Brain (organoid and tissue), 16 donors: ENCODE measurements at places on chromosomes 1 and 21. TPM values are rescaled to one million over a fixed set of nuclear protein-coding genes. Genes with fewer than 3 reads are reported as not detected.

The CFHR2 gene
- not detected for polyA plus RNA-seq

The MAN1A2 gene
- polyA plus RNA-seq, result 7.6 TPM

The FUCA1 gene
- polyA plus RNA-seq, result 15.1 TPM

The TNN gene
- not detected for polyA plus RNA-seq

The HSD3B2 gene
- polyA plus RNA-seq, result not detected

The SLAMF7 gene
- 0.56 TPM for polyA plus RNA-seq

The RGS4 gene
- 50.7 TPM for polyA plus RNA-seq

The SIK1 gene
- polyA plus RNA-seq, result 5.0 TPM

The CYP4B1 gene
- 0.39 TPM for polyA plus RNA-seq

The KRTAP7-1 gene
- not detected for polyA plus RNA-seq

The PLPPR4 gene
- 7.7 TPM for polyA plus RNA-seq

The CCDC181 gene
- 3.0 TPM for polyA plus RNA-seq

The GBP3 gene
- 0.51 TPM for polyA plus RNA-seq

The PLA2G2D gene
- polyA plus RNA-seq, result not detected

The ADAMTSL4 gene
- 2.4 TPM for polyA plus RNA-seq

DNA sequence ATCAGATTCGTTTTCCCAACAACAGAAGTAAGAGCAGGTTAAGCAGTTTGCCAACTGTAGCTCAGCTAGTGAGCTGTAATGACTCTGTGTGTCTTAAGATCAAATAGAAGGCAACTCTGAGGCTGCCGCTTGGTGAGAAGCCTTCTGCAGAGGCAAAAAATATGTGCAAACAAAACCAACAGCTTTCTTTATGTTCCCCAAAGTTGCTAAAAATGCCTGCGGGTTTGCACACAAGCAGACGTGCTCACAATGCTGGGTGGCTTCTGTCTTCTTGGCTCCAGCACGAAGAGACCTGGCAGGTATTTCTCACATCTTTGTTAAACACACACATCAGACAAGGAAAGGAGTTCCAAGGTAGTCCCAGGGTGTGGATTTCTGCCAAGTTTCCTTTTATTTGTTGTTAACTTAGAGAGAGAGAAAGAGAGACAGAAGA, 158.9 kb upstream of the JUN start:
- DNase-seq, result peak; percentile 12

GRCh38 chr1:65332821-65333220, 23.5 kb downstream of the DNAJC6 start:
- DNase-seq, result no peak

DNA sequence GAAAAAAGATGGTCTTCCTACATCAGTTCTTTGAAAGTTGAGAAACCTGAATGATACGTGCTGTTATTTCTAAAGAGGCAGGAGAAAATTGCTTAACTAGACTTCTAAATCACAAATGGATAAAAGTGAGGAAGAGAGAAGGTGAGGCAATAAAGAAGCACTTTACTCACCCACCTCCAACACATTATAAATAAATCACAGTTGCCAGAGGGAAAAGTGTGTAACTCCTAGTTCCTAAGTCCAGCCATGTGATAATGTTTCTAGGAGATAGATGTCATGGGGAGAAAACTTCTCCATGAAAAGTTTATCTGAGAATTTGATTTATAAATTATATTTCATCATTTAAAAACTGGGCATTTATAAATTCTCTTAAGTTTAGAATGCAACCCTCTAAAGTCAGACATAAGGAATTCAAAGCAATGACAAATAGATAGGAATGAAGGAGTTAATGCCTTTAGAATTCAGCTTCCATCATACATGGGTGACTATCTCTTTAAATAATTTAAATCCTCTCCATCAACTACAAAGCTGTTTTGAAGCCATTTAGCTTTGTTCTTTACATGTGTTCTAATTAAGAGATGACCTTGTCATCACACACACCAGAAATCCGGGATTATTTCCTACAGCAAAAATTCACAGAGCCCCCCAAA, 60.0 kb downstream of the NRIP1 start:
- DNase-seq, result no peak

- no peak for DNase-seq
Observed at GRCh38 chr1:25784575-25785051, 15.4 kb upstream of the SELENON start.

DNA sequence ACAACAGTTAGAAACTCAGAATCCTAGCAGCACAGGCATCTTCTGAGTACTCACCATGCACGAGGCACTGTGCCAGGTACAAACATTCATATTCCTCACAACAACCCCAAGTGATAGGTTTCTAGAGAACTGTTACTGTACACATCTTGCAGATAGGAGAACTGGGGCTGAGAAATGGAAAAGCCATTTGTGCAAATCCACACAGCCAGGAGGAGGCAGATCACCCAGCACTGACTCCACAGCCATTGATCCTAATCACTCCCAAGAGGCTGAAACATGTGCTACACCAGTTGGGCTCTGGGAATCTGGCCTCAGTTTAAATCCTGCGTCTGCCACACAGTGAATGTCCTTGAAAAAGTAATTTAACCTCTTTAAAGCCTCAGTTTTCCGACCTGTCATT, 151.0 kb downstream of the ST6GALNAC5 start:
- DNase-seq, result no peak

GRCh38 chr1:23530747-23531561, at the start of gene E2F2:
Gene E2F2, minus strand, starts transcription at chr1:23531233. Its CDS starts 440 bp downstream, at chr1:23530793.
- peak; percentile 89 for DNase-seq

DNA sequence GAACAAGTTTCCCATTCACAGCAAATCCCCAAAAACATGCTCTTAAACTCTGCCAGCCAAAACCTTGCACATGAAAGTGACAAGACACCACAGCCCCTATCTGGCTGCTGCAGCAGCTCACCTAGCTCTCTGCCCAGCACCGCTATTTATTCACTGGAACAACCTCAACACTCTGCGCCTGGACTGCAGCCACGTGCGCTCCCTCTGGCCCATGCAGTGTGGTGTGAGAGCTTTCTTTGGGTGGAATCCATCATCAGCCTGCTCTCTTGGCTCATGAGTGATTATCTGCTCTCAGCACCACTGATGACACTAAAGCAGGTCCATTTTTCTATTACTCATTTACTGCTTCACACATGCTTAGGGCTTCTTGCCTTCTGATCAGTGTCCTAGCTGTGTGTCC, 11.4 kb downstream of the KCNJ6 start:
- peak; percentile 40 for DNase-seq

GRCh38 chr1:1155258-1155657, 18.4 kb upstream of the TTLL10 start:
- no peak for DNase-seq

DNA sequence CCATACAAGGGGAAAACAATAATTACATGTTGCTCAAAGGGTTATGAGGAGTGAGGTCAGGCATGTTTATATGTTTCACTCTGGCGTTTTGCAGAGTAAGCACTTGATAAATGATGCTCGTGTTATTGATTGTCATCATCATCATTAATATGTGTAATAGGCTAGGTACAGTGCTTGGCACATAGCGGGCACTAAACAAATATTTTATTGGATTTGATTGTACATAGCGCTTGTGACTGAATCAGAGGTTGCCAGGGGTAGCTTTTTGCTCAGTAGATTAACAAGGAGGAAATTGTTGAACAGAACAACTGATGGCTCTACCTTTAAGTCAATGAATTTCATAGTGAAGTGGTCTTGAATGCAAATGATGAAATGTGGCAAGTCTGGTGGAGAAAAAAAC, 91.7 kb downstream of the ROR1 start:
- no peak for DNase-seq

- DNase-seq, result no peak
Observed at GRCh38 chr1:28157894-28158293, 18.6 kb downstream of the PTAFR start.

- DNase-seq, result no peak
Observed at GRCh38 chr1:7680955-7681268, 90.2 kb upstream of the VAMP3 start.

- DNase-seq, result no peak
Observed at GRCh38 chr1:165960136-165960535, 132.7 kb downstream of the UCK2 start.

GRCh38 chr1:59107916-59108315, 189.0 kb upstream of the FGGY start:
- peak; percentile 43 for DNase-seq

DNA sequence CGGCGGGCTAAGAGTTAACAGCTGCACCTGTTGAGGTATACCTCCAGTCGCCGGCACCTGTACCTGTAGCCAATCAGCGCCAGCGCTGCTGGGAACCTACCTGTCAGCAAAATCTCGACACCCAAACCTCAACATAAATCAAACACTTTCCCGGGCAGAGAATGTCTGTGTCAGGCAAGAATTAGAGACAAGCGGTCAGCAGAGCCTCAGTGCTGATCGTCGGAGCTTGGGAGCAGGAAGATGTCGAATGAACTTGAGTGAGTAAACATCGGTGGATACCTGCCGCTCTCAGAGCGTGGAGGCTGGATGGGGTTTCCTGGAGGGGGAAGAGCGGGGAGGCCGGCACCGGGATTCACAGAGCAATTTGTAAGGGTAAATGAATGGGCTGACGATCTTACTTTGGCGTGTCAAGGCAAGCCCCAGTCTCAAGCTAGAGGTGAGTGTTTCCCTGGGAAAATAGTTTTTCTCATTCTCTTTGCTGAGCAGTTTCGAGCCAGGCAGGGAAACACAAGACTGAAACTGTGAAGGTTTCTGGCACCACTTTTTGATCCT, at the start of gene GRHL3:
GRHL3 (plus strand) TSS at position 46 of the 552 bp plus-strand sequence; CDS start at position 241, 195 bp downstream.
- DNase-seq, result no peak

DNA sequence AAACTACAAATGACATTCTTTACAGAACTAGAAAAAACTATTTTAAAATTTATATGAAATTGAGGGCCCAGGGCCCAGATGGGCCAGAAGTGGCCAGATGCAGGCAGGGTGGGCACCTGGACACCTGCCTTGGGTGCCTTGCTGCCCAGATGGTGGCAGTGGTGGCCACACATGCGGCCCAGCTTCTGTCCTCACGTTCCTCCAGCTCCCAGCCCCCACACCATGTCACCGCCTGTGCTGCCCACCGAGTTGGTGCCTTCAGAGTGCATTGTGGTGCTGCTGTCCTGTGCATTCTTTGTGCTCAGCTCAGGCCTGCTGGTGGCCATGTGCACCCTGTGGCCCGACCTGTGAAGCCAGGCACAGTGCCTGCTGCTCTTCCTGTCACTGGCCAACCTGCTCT, 216.8 kb upstream of the CXADR start:
- DNase-seq, result no peak

- no peak for DNase-seq
Observed at GRCh38 chr1:31062867-31063380, 2.6 kb downstream of the PUM1 start.

DNA sequence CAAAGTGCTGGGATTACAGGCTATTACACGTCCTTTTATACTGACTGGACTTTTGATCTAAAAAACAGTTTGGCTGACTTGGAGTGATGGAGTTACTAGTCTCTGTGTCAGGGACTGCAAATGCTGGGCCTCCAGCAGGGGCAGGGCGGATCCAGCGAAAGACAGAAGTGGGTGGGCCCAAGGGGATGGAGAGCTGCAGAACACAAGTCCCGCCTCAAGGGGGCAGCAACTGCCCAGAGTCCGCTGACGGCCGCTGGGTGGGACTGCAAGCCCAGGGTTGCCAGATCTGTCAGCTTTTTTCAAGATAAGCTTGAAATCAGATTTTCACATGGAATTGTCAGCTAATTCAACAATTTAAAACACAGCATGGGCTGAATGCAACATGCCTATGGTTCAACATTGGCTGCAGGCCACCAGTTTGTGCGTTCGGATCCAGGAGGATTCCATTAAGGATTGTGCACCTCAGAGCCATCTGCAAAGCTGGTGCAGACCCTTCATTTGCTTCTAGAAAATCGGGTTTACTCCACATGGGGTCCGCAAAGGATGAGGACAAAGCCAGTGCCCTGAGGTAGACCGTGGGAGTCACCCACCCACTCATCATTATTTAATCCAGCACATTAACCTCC, 10.7 kb downstream of the STMN1 start:
- DNase-seq, result peak; percentile 97

GRCh38 chr1:113808450-113809195, 3.7 kb downstream of the RSBN1 start:
- DNase-seq, result no peak

DNA sequence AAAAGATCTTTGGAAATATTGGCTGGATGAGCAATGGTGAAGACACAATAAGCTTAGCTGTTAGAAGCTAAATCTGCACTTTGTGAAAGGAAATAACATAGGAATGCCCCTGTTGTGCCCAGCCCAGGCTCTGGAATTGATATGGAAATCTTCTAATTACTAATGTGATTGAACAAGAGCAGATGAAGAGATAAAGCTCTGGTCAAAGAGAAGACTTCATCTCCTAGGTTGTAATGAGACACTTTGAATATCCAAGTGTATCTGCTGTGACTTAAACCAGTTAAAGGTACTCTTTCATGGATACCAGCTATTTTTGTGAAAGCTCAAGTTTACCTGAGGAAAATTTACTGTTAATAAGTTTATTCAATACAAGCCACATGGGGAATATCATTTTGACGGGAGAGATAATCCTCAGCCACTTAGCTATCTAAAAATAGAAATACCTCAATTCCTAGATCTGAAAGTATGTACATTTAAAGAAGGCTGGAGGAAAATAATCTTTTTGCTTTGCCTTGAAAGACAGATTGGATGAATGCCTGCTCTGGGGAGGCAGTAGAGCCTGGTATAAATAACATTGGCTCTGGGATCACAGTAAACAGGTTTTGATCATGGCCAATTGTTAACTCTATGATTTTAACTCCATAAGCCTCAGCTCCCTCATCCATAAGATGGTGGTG, 494.0 kb upstream of the B3GALT2 start:
- DNase-seq, result peak; percentile 70

GRCh38 chr1:3785456-3786157, 10.7 kb downstream of the LRRC47 start:
- DNase-seq, result no peak

- no peak for DNase-seq
Observed at GRCh38 chr1:216679108-216679507, 44.1 kb downstream of the ESRRG start.

DNA sequence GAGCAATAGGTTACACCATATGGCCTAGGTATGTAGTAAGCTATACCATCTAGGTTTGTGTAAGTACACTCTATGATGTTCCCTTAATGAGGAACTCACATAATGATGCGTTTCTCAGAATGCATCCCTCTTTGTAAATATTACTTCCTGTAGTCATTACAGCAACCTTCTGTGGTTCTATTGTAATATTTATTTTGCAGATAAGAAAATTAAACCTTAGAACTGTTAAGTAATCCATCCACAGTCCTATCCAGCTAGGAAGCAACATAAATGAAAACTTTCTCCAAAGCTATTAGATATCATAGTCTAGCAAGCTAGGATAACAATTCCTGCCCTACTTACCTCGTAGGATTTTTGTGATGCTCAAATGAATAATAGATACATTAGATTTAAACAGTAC, 88.7 kb downstream of the WLS start:
- no peak for DNase-seq

- no peak for DNase-seq
Observed at GRCh38 chr21:16388911-16389560, 659.3 kb downstream of the USP25 start.
